Naive thymus-derived CD8-positive, alpha-beta T cell (primary cell): ENCODE measurements at places on chromosomes 2 and 18. TPM values are rescaled to one million over a fixed set of nuclear protein-coding genes. Genes with fewer than 3 reads are reported as not detected.

Gene HNMT
- polyA plus RNA-seq: not detected

Gene TBR1
- polyA plus RNA-seq: not detected

Gene LHCGR
- not detected for polyA plus RNA-seq

Gene EML6
- not detected for polyA plus RNA-seq

Gene MOCOS
- not detected for polyA plus RNA-seq

Gene TNS1
- not detected for polyA plus RNA-seq

Gene SERPINB4
- polyA plus RNA-seq: not detected

Gene OSR1
- not detected for polyA plus RNA-seq

Gene PJVK
- polyA plus RNA-seq: 0.44 TPM

Gene UGT1A5
- not detected for polyA plus RNA-seq

Gene BOK
- 0.53 TPM for polyA plus RNA-seq

Gene SOWAHC
- 0.12 TPM for polyA plus RNA-seq

Gene ITGB1BP1
- 136 TPM for polyA plus RNA-seq

Gene G6PC2
- polyA plus RNA-seq: not detected

Gene BABAM2
- 56.2 TPM for polyA plus RNA-seq

Gene MC5R
- polyA plus RNA-seq: not detected

Gene HOXD12
- not detected for polyA plus RNA-seq
